ENCODE measurements at places on chromosomes 7 and 10. TPM values are rescaled to one million over a fixed set of nuclear protein-coding genes. Genes with fewer than 3 reads are reported as not detected.

The PTCD1 gene
- total RNA-seq, result 14.2 TPM

The OR9A2 gene
- 0.53 TPM for total RNA-seq

The SPDYE2 gene
- total RNA-seq, result not detected

The TAS2R41 gene
- total RNA-seq, result not detected

The POM121L12 gene
- total RNA-seq, result not detected

The ASZ1 gene
- not detected for total RNA-seq

The UPK3B gene
- total RNA-seq, result 1.6 TPM

The TMEM176A gene
- 71.8 TPM for total RNA-seq

The BPGM gene
- total RNA-seq, result 68.5 TPM

The COL1A2 gene
- 1,434 TPM for total RNA-seq

The OGDHL gene
- total RNA-seq, result 57.6 TPM

The SYPL1 gene
- total RNA-seq, result 66.5 TPM

The TDRD1 gene
- total RNA-seq, result 0.06 TPM

The BAIAP2L1 gene
- 4.4 TPM for total RNA-seq

The TLX1 gene
- not detected for total RNA-seq

The ZNF488 gene
- 2.4 TPM for total RNA-seq

The PKD1L1 gene
- 0.58 TPM for total RNA-seq

The CYP26A1 gene
- total RNA-seq, result 0.12 TPM

The SCART1 gene
- 4.5 TPM for total RNA-seq

The MALSU1 gene
- 74.7 TPM for total RNA-seq

The GNB2 gene
- total RNA-seq, result 209 TPM

The KDM7A gene
- total RNA-seq, result 13.7 TPM

The TSC22D4 gene
- total RNA-seq, result 41.9 TPM

The CRYGN gene
- 1.2 TPM for total RNA-seq

The CASD1 gene
- total RNA-seq, result 37.4 TPM

Data from metanephros (tissue), 2 donors.